ENCODE measurements at places on chromosomes 13 and 19. TPM values are rescaled to one million over a fixed set of nuclear protein-coding genes. Genes with fewer than 3 reads are reported as not detected.

GRCh38 chr13:89869312-89869711, 1478.2 kb upstream of the MIR17HG start:
- DNase-seq: no peak

GRCh38 chr19:14479309-14479974, 4.3 kb upstream of the PTGER1 start:
- DNase-seq: no peak

- no peak for DNase-seq
Observed at GRCh38 chr13:46893798-46894560, 2.9 kb downstream of the HTR2A start.

DNA sequence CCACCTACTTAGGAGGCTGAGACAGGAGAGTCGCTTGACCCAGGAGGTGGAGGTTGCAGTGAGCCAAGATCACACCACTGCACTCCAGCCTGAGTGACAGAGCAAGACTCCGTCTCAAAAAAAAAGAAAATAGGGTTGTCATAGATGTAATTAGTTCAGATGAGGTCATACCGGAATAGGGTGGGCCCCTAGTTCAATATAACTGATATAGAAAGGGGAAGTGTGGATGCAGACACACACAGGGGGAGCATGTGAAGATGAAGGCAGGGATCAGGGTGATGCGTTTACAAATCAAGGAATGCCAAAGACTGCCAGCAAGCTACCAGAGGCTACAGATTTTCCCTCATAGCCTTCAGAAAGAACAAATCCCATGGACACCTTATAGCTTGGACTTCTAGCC, 24.3 kb upstream of the EEF1AKMT1 start:
- no peak for DNase-seq

DNA sequence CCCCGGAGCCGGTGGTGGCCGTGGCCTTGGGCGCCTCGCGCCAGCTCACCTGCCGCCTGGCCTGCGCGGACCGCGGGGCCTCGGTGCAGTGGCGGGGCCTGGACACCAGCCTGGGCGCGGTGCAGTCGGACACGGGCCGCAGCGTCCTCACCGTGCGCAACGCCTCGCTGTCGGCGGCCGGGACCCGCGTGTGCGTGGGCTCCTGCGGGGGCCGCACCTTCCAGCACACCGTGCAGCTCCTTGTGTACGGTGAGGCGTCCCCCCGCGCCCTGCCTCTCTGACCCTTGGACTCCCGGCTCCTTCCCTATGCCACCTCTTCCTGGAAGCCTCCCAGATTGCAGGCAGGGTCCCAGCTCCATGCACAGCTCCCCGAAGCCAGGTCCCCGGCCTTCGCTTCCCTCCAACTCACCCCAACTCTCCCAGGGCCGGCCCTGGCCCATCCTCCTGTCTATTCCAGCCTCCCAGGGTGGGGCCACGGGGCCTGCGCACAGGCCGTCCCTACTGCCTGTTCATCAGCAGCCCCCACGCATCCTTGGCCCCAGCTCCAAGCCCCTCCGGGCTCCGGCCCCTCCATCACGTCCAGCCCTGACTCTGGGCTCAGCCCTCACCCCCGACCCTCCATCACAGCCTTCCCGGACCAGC, 1.7 kb downstream of the MADCAM1 start:
- no peak for DNase-seq

GRCh38 chr19:48672994-48673393, at the start of gene NTN5:
TSS of gene NTN5 (minus strand) at chr19:48673017. CDS start at chr19:48670986, 2,031 bp downstream.
- no peak for DNase-seq

DNA sequence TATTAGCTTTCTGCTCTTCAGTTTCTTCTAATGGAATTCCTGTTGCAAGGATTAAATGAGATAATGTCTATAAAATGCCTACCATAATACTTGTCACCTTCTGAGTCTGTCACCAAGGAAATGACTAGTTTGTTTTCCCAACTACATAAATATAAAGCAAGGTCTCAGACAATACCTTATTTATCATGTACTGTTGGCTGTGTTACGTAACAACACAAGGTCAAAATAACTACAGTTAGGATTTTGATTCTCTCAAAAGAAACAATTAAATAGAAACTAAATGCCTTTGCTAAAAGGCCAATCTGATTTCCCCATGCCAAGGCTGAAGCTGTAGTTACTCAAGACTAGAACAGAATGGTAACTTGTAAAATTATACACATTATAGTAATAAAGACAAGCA, 134.5 kb downstream of the PCDH9 start:
- no peak for DNase-seq

DNA sequence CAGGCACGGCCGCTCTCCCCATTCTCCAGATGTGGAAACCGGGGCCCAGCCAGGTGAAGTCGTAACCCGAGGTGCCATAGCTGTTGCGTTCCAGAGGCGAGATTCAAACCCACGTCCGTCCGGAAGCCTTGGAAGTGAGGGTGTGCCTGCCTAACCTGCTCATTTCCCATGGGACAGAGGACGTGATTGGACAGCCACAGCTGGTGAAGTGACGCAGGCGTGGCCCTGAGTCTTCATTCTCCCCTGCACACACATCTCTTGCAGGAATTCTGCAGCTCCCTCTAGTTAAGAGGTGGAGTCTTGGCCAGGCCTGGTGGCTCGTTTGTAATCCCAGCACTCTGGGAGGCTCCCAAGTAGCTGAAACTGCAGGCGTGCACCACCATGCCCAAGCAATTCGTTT, 16.8 kb downstream of the MEIS3 start:
- no peak for DNase-seq

- no peak for DNase-seq
Observed at GRCh38 chr13:43895940-43896339, 16.2 kb downstream of the LACC1 start.

DNA sequence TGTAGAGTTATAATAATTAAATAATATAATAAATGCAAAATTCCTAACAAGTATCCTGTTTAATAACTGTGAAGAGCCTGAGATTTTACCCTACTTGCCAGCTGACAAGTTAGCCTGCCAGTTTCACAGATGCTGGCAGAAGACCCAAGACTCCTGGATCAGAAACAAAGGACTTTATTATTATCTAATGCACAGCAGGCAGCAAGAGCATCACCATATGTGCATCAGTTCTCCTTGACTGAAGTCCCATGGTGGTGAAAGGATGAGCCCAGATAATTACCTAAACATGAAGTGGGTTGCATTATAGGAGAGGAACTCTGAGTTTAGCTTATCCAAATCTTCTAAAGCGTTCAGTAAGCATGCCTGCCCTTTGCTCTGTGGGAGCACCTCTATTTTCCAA, 39.1 kb upstream of the MTIF3 start:
- no peak for DNase-seq

DNA sequence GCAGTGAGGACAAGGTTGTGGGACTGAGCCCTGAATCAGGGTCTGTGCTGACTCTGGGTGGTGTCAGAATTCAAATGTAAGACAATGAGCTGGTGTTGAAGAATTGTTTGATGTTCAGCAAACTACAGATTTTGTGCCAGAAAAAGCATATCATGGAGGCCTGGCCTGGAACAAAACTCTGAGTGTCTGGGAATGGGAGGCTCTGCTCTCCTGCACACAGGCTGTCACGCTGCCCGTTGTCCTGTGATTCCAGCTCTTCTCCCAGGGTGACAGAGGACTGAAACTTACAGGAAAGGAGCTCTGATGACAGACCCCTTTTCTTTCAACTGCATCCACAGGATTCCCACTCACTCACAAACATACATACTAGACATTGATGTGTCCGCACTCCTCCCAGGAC, 120.1 kb downstream of the ZNF486 start:
- no peak for DNase-seq

DNA sequence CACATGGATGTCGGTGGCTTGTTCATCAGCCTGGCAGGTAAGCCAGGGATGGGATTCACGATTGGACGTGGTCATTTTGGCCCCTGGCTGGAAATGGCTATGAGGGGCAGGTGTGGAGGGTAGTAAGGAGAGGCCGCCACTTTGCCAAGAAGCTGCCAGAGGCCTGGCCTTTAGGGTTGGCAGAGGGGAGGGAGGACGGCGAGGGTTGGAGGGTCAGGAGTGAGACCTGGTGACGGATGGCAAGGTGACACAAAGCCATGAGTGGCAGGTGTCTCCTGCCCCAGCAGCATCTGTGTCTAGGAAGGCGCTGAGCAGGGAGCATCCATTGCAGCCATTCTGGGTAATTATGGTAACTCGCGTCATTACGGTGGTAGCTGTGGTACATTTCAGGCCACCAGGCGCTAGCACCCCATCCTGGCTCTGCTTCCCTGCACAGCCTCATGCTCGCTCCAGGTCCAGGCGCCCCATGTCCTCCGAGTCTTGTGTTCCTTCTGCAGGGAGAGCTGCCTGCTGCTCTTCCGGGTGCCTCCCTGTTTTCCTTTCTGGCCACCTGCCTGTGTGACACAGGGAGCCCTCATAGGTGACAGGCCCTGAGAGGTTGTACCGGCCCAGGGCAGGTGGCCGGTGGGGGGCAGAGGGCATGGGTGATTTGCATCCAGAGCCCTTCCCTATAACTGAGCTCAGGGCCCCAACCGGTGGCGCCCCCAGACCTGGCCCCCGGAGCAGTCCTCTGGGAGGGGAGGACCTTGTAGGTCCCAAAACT, 4.2 kb downstream of the SSBP4 start:
- no peak for DNase-seq

Gene ZNF610
- total RNA-seq: not detected

Gene CGB3
- not detected for total RNA-seq

Gene ZFP36
- total RNA-seq: 68.0 TPM

Gene LILRA1
- not detected for total RNA-seq

Gene KCNRG
- total RNA-seq: 0.42 TPM

Gene SLC25A23
- total RNA-seq: 20.0 TPM

Gene ARL11
- total RNA-seq: not detected

All from HFFc6 (cell line).